ENCODE measurements at places on chromosomes 13 and 19. TPM values are rescaled to one million over a fixed set of nuclear protein-coding genes. Genes with fewer than 3 reads are reported as not detected.

TBC1D4 gene
- 20.1 TPM for total RNA-seq

GRIK5 gene
- 1.2 TPM for total RNA-seq

DNA sequence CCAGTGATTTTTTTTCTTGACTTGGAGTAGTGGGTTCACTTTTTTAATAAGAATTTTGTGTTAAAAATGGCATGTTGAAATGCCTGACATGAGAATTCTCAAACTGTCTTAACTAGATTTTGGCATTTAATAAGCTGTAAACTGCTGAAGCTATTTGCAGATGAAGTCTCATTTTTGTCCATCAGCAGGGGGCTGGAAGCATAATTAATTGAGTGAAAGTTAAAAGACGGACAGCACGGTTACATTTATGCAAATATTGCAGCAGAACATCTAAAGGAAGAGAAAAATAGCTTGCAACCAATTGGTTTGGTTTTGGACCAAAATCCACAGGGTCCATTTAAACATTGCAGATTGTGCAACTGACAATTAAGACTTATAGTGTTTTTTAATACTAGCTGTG, 837.3 kb upstream of the KLHL1 start:
- DNase-seq = no peak

ZNF154 gene
- total RNA-seq = 4.2 TPM

GRCh38 chr13:105410602-105411001, 1124.9 kb downstream of the EFNB2 start:
- DNase-seq = no peak

DNA sequence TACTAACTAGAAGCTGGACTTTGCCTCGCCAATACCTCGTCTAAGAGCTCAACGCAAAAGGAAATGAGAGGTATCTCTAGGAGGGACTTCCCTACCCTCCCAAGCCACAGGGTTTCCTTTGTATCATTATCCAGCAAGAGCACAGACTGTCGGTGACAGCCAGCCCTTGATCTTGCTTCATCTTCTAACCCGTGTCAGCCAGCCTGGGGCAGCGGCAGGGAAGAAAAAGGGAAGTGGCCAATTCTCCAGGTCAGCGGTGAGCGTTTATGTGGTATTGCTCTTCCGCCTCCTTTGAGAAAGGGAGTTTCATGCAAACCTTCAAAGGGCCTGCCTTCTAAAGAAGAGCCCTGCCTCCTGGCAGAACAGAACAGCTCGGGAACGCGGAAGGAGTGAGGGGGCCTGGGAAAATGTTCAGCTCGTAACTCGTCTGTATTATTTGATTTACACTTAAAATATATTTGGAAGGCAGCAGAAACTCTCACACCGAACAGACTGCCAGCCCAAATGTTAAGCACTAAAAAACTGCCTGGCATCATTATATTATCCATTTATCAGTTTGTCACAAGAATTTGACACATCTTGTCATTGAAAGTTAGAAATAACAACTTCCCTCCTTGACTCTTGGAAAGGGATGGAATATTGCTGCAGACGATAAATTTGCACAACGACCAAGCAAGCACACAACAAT, 41.8 kb downstream of the EFNB2 start:
- no peak for DNase-seq

ARHGAP35 gene
- total RNA-seq = 19.6 TPM

DNA sequence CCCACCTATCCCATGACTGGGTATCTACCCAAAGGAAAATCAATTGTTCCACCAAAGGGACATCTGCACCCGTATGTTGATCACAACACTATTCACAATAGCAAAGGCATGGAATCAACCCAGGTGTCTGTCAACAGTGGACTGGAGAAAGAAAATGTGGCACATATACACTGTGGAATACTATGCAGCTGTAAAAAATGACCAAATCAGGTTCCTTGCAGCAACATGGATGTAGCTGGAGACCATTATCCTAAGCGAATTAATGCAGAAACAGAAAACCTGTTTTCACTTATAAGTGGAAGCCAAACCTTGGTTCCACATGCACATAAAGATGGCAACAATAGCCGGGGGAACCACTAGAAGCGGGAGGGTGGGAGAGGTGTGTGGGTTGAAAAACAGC, 228.6 kb downstream of the UQCRFS1 start:
- DNase-seq = no peak

IGFL1 gene
- total RNA-seq = not detected

GRCh38 chr13:39279077-39279476, 240.8 kb downstream of the NHLRC3 start:
- no peak for DNase-seq

DNA sequence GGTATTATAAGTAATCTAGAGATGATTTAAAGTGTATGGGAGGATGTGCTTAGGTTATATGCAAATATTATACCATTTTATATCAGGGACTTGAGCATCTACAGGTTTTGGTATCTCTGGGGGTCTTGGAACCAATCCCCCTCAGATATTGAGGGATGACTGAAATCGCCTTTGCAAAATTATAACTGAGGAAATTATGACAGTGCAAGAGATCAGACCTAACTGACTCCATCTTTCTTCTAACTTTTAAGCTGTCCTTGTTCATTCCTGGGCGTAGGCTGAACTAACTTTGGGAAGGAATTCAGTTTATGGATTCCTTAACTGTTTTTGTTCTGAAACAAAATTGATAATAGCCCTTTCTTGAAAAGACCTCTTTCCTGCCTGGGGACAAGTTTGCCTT, 190.7 kb upstream of the KL start:
- DNase-seq = no peak

CERS1 gene
- total RNA-seq = 1.0 TPM

DNA sequence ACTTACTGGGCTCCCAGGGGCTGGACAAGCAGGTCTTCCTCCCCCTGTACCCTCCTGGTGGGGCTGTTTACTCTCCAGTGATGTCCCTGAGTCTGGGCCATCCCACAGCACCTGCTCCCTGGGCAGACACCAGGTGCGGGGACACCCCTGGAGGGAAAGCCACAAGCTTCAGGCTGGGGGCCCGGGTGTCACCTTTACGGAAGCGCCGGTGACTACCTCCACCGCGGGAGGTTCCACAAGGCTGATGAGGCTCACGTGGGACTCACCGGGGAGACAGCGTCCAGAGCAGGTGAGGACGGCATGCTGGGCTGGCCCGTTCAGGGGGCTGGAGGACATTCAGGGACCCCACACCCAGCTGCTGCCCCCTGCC, 24.9 kb downstream of the NFILZ start:
- DNase-seq = no peak

DACT3 gene
- total RNA-seq = not detected

- peak; percentile 9 for DNase-seq
These were observed at the start of gene MYH14 for GRCh38 chr19:50203281-50204080. Gene MYH14, plus strand, starts transcription at chr19:50203622. Its CDS starts 6,744 bp downstream, at chr19:50210366.

DNA sequence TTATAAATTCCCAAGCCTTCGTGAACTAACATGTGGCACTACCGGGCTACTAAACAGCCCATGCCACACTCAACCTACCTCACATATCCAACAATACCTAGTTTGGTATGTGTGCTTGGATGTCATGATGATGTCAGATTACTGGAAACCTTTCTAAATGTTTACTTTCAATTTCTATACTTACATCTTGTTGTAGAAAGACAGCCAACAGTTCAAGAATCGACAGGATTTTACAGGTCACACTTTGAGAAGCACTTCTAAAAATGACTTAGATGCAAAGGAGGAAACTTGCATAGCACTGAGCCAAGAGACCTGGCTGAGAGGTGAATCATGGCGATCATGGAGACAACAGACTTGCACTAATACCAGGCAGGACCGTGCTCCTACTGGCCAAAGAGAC, 209.9 kb downstream of the COL4A1 start:
- DNase-seq = no peak

DNA sequence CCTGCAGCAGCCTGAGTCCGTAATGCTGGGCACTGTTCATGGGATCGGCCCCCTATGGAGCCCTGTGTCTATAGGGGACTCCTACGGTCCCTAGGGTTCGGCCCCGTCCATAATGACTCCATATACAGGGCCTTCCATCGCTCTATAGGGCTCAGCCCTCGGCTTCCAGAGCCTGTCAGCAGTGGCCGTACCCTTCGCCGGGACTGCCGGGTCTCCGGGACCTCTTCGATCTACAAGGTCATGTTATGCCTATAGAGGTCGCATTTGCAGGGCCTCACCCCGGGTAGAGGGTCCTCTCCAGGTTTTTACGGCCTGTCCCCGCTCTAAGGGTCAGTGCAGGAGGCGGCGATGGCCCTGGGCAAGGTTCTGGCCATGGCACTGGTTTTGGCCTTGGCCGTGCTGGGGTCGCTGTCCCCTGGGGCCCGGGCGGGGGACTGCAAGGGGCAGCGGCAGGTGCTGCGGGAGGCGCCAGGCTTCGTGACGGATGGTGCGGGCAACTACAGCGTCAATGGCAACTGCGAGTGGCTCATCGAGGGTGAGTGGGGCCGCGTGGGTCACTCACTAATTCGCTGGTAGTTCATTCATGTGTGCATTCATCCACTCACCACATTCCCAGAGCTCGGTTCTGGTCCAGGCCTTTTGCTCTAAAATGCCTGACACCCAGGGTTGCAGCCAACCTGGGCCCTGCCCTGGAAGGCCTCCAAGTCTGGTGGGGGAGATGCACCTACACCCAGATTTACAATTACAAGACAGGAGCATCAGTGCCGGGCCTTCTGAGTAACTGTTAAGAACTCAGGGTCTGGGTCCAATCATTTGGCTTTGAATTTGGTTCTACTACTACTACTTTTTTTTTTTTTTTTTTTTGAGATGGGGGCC, 699 bp downstream of the MEGF8 start:
- no peak for DNase-seq

DNA sequence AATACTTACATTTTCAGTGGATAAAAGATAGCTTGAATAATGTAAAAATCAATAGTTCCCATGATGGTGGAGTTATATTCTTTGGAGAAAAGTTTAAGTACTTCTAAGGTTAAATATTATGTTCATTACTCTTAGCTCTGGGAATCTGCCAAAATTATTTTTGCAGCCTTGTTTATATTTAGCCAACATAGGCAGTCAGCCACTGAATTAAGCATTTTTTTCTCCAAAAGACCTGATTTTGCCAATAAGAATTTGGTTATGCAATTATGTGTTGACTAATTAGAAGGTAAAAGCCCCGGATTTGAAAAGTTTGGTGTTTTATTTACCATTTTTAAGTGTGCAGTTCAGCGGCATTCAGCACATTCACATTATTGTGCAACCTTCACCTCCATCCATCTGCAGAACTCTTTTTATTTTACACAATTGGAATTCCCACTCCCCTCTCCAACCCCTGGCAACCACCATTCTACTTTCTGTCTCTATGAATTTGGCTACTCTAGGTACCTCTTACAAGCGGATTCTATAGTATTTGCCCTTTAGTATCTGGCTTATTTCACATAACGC, 90.1 kb upstream of the C1QTNF9B start:
- peak; percentile 5 for DNase-seq

- no peak for DNase-seq
These were observed 69.1 kb downstream of the MTUS2 start for GRCh38 chr13:28889086-28889732.

DNA sequence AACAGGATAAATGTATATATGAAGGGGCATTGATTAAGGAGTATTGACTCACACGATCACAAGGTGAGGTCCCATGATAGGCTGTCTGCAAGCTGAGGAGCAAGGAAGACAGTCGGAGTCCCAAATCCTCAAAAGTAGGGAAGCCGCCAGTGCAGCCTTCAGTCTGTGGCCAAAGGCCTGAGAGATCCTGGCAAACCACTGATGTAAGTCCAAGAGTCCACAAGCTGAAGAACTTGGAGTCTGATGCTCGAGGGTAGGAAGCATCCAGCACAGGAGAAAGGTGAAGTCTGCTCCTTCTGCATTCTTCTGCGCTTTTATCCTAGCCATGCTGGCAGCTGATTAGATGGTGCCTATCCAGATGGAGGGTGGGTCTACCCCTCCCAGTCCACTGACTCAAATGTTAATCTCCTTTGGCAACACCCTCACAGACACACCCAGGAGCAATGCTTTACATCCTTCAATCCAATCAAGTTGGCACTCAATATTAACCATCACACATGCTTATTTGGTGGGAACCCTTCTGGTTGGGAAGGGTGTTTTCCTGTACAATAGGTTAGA, 55.1 kb downstream of the SLAIN1 start:
- no peak for DNase-seq

GRCh38 chr13:23183292-23183691, 2.5 kb downstream of the SGCG start:
- DNase-seq = no peak

ZNF724 gene
- 5.8 TPM for total RNA-seq

DNA sequence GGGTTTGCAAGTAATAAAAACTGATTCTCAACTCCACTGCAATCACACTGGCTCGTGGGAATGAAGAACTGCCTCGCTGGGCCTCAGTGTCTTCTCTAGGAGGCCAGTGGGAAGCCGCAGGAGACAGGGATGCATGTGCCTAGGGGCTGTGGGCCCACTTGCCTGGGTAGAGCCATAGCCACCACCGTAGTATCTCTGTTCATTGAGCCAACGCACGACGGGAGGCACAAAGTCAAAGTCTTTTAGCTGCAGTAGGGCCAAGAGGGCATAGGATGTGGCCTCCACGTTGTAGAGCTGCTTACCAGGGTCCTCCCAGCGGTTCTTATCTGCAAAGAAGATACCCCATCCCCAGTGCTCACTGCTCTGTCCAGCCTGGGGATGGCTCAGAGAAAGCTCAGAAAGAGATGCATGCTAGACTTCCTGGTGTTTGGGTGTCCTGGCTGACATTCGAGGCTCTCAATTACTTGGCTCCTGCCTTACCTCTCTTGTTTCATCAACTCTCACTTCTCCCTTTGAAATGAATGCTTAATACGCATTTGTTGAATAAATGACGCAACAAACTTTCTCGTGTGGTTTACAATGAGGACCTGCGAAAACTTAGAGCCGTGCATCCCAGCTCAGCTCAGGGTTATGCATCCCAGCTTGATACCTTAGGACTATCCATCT, 16.1 kb upstream of the TNFSF14 start:
- DNase-seq = no peak

- DNase-seq = no peak
These were observed 73.2 kb downstream of the GGACT start for GRCh38 chr13:100515410-100515800.

- DNase-seq = peak; percentile 84
These were observed 10.4 kb downstream of the ATP4B start for GRCh38 chr13:113647351-113648215.

- no peak for DNase-seq
These were observed 3.2 kb downstream of the NCLN start for GRCh38 chr19:3188627-3189596.

GRCh38 chr19:11064831-11065303, 24.4 kb upstream of the LDLR start:
- peak; percentile 38 for DNase-seq
